ENCODE measurements at places on chromosomes 6 and 20.
A peak's percentile ranks its signal among the peaks of the same experiment; 100 is the strongest.

- no peak for DNase-seq
These were observed 150.3 kb downstream of the COL21A1 start for GRCh38 chr6:56096946-56097621.

GRCh38 chr20:57126481-57127092 lies 139.9 kb downstream of the BMP7 start:
- no peak for DNase-seq

- no peak for DNase-seq
These were observed 36.5 kb upstream of the BCLAF1 start for GRCh38 chr6:136326038-136326553.

DNA sequence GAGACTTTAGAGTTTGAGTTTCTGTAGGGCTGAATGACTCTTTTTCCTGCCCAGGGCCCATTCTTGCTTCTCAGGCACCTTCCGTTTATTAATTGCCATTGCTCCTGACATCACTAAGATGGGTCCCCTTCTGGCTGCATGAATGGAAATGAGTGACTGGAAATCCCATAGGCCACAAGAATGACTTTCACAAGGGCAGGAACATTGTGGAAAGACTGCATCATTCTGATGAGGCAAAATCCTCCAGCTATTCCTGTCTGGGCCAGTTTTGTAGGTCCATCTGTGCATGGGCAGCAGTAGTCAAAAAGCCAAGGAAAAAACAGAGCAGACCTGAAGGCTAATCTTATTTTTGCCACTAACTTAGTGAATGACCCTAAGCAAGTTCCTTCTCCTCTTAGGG lies 19.3 kb downstream of the TMEM74B start:
- DNase-seq: no peak

- DNase-seq: no peak
These were observed 155.7 kb downstream of the AKAP7 start for GRCh38 chr6:131290955-131291354.

GRCh38 chr20:61047515-61047914 lies 204.5 kb upstream of the CDH4 start:
- no peak for DNase-seq

- no peak for DNase-seq
These were observed 142.4 kb upstream of the RIN2 start for GRCh38 chr20:19615629-19616028.

DNA sequence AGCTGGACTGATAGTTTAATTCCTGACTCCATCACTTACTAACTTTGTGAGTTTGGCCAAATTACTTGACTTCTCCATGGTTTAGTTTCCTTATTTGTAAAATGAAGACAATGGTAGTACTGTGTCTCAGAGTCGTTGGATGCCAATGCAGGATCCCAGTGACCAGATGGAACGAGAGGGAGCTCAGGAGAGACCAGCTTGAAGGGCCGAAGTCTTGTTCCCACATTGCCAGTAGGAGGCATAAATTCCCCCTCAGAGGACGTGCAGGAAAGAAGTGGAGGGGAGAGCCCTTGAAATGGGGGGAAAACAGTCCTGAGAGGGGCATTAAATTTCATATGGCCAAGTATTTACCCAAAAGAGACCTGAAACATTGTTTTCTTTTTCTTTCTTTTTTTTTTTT lies 2.1 kb upstream of the MUC22 start:
- no peak for DNase-seq

- DNase-seq: no peak
These were observed 69.8 kb downstream of the MYB start for GRCh38 chr6:135250751-135251497.

DNA sequence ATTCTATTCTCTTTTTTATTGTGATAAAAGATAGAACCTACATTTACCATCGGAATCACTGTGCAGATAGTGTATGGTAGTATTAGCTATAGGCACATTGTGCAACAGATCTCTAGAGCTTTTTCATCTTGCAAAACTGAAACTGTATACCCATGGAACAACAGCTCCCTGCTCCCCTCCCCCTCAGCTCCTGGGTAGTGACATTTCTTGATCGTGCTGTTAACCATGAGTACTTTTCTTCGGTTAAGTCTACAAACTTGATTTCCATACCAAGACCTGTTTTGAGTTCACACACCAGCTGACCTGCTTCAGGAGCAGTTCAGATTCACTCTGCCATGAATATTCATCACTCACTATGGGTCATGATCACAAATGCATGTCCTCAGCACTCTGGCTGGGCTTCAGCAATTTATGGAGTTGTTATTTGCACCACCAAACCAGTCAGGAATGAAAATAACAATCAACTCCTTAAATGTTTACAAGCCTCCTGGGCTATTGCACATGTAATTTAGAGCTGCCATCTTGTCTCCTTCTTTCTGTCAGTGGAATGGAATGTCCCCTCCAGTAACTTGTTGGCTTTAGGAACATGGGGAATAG lies 32.8 kb downstream of the PRDM1 start:
- no peak for DNase-seq

DNA sequence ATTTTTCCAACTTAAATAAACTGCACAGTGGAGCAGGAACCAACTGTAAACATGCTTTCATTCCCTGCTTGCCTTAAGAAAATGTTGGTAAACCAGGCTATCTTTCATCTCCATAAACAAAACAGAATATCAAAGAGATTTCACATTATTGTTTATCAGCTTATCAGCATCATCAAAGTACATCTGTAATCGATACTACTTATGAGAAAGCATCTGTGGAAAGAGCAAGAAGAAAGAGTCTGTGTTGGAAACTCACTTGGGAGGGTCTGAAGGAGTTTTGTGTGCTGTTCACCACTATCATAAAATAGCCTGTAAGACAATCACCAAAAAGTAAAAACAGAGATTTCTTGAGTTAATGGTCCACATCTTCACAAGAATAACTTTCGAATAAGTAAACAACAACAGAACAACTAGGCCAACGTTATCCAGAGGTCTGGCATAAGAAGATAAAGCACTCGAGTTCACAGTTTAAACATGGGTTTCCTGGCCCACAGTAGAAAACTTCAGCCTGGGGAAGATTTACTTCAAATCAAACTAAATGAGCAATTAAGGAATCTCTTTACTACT lies 47.9 kb downstream of the EPB41L2 start:
- no peak for DNase-seq

- DNase-seq: no peak
These were observed 48.7 kb downstream of the DNAAF9 start for GRCh38 chr20:3358676-3359340.

- DNase-seq: no peak
These were observed 140.6 kb downstream of the MTHFD1L start for GRCh38 chr6:151005896-151006632.

DNA sequence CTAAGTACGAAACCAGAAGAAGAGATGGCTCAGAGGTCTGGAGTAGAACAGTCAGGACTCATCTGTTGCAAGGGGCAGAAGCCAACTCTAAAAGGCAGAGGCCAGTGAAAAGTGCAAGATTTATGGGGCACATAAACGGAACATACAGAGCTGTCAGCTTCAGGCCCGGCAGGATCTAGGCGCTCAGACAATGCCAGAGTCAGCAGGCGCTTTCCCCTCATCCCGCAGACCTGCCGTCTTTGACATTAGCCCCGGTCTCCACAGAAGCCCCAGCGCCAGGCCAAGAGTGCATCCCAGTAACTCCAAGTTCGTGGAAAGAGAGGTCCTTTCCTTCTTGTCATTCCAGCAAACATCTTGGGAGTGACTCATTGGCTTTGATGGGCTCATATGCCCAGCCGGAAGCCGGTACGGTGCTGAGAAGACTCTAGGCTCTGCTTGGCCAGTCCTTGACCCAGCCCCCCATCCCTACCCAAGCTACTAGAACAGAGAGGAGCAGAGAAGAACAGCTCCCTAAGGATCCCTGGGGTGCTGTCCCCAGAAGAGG lies 260.9 kb downstream of the TAF4 start:
- DNase-seq: no peak

DNA sequence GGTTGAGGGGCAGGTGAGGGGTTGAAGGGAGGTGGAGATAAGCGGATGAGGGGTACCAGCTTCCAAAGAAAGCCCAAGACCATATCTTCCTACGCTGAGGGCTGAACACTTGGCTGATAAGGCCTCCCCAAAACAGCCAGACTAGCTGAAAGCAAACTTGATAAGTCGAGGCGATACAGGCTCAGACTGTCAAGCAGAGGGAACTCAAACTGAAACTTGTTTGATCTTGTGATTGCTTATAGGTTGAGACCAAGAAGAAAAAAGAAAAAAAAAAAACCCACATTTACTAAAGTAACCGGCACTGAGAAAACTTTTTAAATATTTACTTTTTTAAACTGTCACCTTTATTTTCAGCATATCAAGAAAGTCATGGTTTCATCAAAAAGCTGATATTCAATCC lies 73.6 kb downstream of the TRERF1 start:
- DNase-seq: no peak

DNA sequence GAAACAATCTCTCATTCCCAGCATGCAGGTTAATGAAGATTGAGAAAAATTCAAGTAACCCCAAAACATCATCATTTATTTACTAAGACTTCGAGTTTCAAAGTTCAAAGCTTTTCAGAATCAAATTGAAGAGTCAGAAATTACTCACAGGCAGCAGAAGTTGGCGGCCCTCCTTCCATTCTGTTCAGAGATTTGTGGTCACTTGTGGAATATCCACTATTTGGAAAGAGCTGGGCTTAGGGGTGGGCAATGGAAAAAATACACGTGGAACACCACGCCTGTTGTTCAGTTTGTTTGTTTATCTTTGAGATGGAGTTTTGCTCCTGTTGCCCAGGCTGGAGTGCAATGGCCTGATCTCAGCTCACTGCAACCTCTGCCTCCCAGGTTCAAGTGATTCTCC lies 108.6 kb upstream of the NAA20 start:
- DNase-seq: no peak

DNA sequence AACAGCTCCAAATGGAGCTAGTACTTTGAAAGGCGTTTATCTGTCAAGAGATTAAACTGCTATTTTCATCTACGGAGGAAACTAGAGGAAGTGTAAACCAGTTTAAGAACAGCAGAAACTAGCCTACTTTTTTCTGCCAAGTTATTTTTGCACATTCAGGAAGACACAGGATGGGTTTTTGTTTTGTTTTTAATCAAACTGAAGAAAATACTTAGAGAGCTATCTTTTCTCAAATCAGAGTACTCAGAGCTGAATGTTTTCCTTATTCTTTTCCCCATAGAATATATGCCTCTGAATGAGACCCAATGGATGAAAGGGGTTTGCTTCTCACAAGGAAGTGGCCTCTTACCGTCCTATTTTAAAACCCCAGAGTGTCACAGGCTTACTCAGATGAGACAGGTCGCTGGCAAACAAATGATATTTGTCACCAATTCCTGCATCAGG lies 538.5 kb downstream of the CD83 start:
- no peak for DNase-seq

- no peak for DNase-seq
These were observed 277.2 kb downstream of the FRK start for GRCh38 chr6:115783402-115784061.

- DNase-seq: peak; percentile 20
These were observed 262.4 kb downstream of the PLCB1 start for GRCh38 chr20:8394308-8394945.

DNA sequence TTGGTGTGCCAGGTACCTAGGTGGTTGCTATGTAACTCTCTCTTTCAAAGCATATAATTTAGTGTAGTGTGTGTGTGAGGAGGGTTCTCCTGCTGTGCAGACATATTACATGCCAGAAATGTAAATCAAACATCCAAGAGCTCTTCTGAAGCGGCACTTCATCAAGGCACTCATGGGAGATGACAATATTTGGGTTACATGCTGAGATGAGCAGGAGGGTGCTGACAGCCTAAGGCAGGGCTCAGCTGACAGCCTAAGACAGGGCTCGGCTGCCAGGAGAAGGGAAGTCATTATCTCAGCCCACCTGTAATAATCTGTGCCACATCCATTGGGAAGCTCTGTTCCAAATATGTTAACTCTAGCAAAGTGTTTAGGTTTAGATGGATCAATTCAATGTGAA lies 39.1 kb downstream of the ADGRF5 start:
- no peak for DNase-seq

GRCh38 chr20:6756693-6757595 lies 10.5 kb upstream of the BMP2 start:
- DNase-seq: no peak

GRCh38 chr6:449057-449430 lies 57.5 kb downstream of the IRF4 start:
- no peak for DNase-seq

GRCh38 chr6:16658348-16659034 lies 102.8 kb downstream of the ATXN1 start:
- DNase-seq: no peak

GRCh38 chr6:28240471-28240870 lies 11.6 kb downstream of the ZKSCAN4 start:
- no peak for DNase-seq

Data from brain microvascular endothelial cell (primary cell).